ENCODE measurements at places on chromosomes 7 and 10.

- DNase-seq: no peak
Observed at GRCh38 chr10:20743942-20744341, 153.2 kb downstream of the NEBL start.

- no peak for DNase-seq
Observed at GRCh38 chr10:72564596-72564995, 61.3 kb downstream of the MICU1 start.

GRCh38 chr7:44189286-44189992 lies at the start of gene GCK:
Gene GCK (minus strand): TSS chr7:44189439. CDS start chr7:44188953, 486 bp downstream.
- DNase-seq: no peak

GRCh38 chr7:50400114-50400513 lies 50.0 kb downstream of the FIGNL1 start:
- DNase-seq: peak; percentile 15

- no peak for DNase-seq
Observed at GRCh38 chr7:638256-639011, 88.1 kb upstream of the DNAAF5 start.

- DNase-seq: no peak
Observed at GRCh38 chr7:133638857-133639256, 386.0 kb downstream of the EXOC4 start.

DNA sequence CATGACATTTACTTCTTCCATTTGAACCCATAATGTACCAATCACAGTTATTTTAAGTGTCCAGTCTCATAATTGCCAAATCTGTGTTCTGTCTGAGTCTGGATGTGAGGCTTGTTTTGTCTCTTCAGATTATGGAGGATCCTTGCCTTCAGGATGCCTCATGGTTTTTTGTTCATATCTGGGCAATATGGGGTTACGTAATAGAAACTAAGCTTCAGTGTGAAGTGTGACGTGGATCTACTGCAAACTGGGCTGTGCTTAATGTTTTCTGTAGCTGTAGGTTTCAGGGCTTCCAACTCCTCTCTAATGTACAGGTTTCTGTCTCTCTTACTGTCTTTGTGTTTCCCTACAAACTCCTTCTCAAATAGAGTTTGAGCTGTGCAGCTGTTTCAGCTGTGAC lies 223.7 kb upstream of the ADARB2 start:
- DNase-seq: no peak

GRCh38 chr7:130917669-130918128 lies 183.7 kb upstream of the KLF14 start:
- DNase-seq: no peak

- DNase-seq: peak; percentile 40
Observed at GRCh38 chr10:43264344-43264964, 2.4 kb downstream of the RASGEF1A start.

GRCh38 chr10:20855398-20856038 lies 41.6 kb downstream of the NEBL start:
- no peak for DNase-seq

GRCh38 chr7:90536449-90536848 lies 59.7 kb upstream of the CDK14 start:
- no peak for DNase-seq

DNA sequence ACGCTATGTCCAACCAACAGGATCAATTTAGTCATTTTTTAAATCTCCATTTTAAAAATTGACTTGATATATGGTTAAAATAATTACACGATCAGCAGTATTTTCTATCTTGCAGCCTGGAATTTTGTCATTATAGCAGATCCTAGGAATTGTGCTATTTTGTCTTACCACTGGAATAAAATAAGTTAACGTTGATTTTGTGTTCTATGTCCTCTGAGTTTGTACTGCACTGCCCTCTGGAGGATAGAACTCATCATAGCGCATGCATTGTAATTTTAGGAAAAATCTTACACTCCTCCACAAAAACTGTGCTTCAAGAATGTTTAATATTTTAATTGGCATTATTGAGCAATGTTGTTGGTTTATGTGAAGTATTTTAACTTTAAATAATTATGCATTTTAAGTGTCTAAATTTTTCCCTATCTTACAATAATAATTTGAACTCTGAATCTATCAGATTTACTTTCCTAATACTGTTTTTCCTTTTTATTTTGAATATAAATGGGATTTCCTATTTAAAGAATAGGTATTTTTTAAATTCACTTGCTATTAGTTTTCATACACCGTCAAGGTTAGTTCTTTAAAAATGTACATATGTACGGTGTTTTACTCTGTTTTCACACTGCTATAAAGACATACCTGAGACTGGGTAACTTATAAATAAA lies 220.1 kb downstream of the PPP1R3A start:
- DNase-seq: no peak

GRCh38 chr10:90407131-90407530 lies 450.7 kb downstream of the HTR7 start:
- no peak for DNase-seq

GRCh38 chr7:138396251-138397070 lies 63.6 kb upstream of the TRIM24 start:
- DNase-seq: no peak

DNA sequence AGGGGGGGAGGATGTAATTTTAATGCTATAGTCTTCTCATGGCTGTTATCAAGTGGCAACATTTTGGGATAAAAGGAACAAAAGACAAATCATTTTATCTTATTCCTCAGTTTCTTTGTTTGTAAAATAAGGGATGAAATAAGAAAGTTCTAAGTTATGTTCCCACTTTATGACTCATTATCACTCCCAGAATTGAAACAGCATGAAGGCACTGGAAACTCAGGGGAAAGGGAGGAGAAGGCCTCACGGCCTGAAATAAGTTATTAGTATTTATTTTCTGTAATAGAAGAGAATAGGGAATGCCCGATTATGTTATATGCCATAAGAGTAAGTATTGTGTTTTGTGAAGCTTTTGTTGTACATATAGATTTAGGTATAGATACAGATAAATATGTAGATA lies 85.0 kb upstream of the NAMPT start:
- DNase-seq: no peak

DNA sequence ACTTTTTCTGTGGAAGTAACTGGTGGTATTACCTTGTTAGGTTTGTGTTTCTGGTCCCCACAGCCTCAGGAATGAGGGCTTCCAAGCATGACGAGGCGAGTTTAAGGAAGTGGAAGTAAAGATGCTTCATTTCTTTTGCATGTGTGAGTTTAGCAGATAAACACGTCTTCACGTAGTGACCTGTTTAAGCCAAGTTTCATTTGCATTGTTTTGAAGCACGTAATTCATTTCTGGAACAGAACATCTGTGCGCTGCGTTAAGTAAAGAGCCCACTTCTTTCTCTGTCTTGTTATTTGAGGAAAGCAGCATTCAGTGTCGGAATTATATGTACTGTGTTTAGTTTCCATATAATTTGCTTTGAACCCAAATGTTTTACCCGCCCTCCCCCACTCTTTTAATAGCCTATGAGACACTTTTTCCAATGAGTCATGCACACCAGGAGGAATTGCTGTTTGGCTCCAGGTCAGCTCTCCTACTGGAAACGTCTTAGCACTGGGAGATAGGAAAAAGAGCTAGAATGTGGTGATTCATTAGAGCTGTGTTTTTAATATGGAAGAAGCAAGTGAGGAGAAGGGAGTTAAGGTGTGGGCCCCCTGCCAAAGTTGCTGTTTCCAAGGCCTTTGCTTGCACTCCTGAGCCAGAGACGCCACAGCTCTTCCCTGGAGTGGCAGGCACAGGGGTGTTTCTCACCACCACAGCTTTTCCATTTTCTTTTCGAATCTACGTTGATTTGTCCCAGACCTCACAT lies 36.7 kb downstream of the BTBD16 start:
- DNase-seq: peak; percentile 18

GRCh38 chr7:137609500-137609899 lies 237.3 kb downstream of the DGKI start:
- DNase-seq: no peak

- no peak for DNase-seq
Observed at GRCh38 chr7:18894155-18894554, 223.3 kb downstream of the TWIST1 start.

- DNase-seq: no peak
Observed at GRCh38 chr10:24209432-24209771, 464 bp downstream of the KIAA1217 start.

DNA sequence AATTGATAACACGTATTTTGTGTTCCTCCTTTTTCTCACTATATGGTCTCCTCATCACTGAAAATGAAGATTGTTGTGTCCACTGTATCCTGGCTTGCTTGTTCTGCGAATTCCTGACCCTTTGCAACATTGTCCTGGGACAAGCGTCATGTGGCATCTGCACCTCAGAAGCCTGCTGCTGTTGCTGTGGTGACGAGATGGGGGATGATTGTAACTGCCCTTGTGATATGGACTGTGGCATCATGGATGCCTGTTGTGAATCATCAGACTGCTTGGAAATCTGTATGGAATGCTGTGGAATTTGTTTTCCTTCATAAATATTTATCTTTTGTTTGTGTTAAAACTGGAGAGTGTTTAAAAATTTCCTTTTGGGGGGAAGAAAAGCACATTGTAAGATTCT lies 93.7 kb downstream of the MDFIC start:
- no peak for DNase-seq

DNA sequence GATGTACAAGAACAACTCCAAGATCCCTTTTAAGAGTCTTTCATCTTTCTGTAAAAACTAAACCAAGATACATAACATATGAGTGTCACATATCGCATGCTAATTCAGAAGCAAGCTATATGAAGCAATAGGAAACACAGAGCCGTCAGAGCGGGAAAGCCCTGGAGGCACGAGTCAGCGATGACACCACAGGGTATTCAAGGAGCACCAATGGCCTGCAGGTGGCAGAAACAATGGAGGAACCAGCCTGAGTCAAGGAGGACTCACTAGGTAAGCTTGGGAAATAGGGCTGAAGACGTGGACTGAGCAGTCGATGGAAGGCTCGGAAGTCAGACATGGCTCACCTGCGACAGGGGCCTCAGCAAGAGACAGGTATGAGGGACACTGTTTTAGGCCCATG lies 214.4 kb downstream of the FAM107B start:
- no peak for DNase-seq

GRCh38 chr10:48237259-48238250 lies 36.9 kb downstream of the FRMPD2 start:
- no peak for DNase-seq

DNA sequence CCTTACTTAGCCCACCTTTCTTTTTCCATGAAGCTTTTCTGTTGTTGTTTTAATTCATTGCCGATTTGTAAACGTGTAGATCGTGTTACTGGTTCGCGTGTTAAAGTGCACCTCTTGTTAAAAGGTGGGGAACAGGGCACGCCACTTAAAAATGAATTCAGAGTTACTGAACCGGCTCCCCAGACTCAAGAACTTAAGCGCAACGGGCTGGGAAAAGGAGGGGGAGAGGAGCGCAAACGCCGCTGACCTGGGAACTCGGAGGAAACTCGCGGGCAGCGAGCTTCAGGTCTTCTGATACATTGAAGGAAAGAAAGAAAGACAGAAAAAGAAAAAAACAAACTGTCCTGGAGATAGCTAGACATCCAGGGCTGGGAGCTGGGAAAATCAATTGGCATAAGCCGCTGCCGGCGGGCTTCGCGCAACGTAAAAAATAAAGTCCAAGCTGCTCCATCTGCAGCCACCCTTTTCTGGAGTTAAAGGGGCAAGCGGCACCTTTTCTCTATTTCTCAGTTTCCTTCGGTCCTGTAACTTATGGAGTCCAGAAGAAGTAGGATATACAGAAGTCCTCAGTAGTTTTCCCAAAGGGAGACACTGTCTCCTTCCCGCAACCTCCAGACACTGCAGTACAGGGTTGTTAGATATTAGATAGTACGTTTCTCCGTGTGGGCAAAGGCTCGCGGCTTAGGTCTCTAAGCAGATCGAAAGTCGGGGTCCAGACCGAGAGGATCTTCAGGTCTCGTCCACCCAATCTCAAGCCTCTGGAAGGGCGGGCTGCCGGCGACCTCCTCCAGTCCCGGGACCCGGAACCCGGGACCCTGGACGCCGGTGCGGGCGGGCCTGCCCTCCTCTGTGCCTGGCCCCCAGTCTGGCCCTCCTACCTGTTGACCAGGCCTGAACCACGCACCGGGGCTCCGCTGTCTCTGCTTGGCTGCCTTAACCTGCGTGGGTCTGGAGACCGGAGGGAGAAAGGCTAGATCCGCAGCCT lies 1.8 kb upstream of the DLX6 start:
- DNase-seq: no peak

GRCh38 chr10:87626422-87626892 lies 33.2 kb upstream of the PAPSS2 start:
- no peak for DNase-seq

GRCh38 chr7:85239109-85239508 lies 52.3 kb upstream of the SEMA3D start:
- no peak for DNase-seq

DNA sequence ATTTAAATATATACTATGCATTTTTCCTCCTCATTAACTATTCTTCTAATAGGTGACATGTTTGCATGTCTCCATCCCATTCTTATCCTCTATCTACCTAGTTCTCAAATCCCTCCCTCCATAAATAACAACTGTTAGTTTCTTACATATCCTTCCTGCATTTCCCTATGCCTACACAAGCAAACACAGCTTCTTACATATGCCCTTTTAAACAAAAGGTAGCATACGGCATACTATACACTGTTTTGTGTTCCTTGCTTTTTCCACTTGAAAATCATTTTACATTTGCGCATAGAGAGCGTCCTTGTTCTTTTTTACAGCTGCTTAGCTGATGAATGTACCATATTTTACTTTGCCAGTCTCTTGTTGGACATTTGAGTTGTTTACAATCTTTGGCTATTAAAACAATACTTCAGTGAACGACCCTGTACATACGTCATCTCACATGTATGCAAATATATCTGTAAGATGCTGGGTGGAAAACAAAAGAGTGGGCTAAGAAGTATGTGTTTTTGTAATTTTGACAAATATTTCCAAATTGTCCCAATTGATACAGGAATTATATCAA lies 7.8 kb downstream of the GOT1 start:
- no peak for DNase-seq

- no peak for DNase-seq
Observed at GRCh38 chr7:14767716-14768425, 134.7 kb downstream of the DGKB start.

GRCh38 chr7:20507157-20507556 lies 108.3 kb upstream of the ABCB5 start:
- DNase-seq: no peak

- no peak for DNase-seq
Observed at GRCh38 chr10:127834221-127834620, 58.5 kb downstream of the CLRN3 start.

GRCh38 chr10:114283535-114284234 lies 44.6 kb downstream of the VWA2 start:
- DNase-seq: no peak

GRCh38 chr7:33903791-33904680 lies 1.3 kb upstream of the BMPER start:
- DNase-seq: no peak

GRCh38 chr10:55310143-55310542 lies 509.1 kb upstream of the PCDH15 start:
- DNase-seq: no peak

DNA sequence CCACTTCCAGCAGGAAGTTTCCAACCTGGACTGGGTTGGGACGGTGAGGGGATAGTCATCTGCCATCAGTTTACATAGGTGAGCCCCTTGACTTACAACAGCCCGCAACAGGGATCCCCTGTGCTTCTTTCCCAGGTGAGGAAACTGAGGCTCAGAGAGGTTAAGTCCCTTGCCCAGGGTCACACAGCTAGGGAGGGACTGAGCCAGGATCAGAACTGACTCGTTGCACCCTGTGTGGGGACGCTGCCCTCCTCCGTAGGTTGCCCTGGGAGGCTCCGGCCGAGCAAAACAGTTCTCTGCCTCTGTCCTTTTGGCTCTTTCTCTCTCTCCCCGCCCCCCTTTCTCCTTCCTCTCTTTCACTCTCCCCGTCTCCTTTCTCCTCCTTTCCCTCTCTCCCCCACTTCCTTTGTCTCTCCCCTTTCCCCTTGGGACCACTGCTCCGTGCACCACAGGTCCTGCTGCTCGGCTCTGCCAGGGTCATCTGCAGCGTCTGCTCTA lies 117.4 kb upstream of the PPIF start:
- no peak for DNase-seq

- no peak for DNase-seq
Observed at GRCh38 chr10:49465736-49466135, 69.8 kb upstream of the DRGX start.

Measured in DMS 273 treated with DMSO at 0.1 percent for 48 hours (cell line).